Endothelial cell (in vitro differentiated cells): ENCODE measurements at places on chromosomes 2 and 18. TPM values are rescaled to one million over a fixed set of nuclear protein-coding genes. Genes with fewer than 3 reads are reported as not detected.

GRCh38 chr18:37019157-37019827 is 190.4 kb downstream of the KIAA1328 start:
- peak; percentile 5 for DNase-seq

The TDRD15 gene
- 0.05 TPM for total RNA-seq

DNA sequence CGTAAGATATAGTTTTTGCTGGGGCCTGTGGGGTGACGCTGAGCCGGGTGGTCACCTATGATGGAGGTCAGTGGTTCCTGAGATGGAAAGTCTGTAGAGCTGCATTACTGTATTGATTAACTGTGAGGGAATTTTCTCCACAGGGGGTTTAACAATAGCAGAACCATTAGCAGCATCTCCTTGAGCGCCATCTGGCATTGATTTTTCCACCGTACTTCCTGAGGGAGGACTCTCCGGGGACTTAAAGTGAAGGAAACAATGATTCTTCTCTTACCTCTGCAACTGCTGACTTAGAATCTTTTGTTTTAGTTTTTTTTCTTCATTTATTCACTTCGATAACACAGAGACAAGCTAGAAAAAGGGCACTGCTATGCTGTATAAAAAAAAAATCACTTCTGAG is 22.6 kb upstream of the RNF125 start:
- DNase-seq: no peak

GRCh38 chr2:105691947-105692390 is 52.7 kb upstream of the NCK2 start:
- no peak for DNase-seq

GRCh38 chr2:109489296-109489695 is 124.5 kb downstream of the SEPTIN10 start:
- DNase-seq: no peak
